ENCODE measurements at places on chromosomes 11 and 22. TPM values are rescaled to one million over a fixed set of nuclear protein-coding genes. Genes with fewer than 3 reads are reported as not detected.

Gene GGTLC3
- not detected for total RNA-seq

Gene CTTN
- 279 TPM for total RNA-seq

Gene DERL3
- 26.6 TPM for total RNA-seq

Gene TMEM45B
- 343 TPM for total RNA-seq

Gene CRACR2B
- total RNA-seq: 117 TPM

Gene POLD3
- 33.3 TPM for total RNA-seq

Gene VWA5A
- total RNA-seq: 59.8 TPM

Gene MS4A15
- not detected for total RNA-seq

Gene TRIOBP
- total RNA-seq: 87.2 TPM

Gene SEPTIN5
- total RNA-seq: 4.6 TPM

Gene KCTD14
- total RNA-seq: 13.8 TPM

Gene PRR5
- total RNA-seq: 32.5 TPM

Gene TCN2
- 29.4 TPM for total RNA-seq

Gene FGF19
- not detected for total RNA-seq

Gene CHRM4
- total RNA-seq: 3.1 TPM

Gene ANAPC15
- total RNA-seq: 44.2 TPM

Gene MIOX
- not detected for total RNA-seq

Gene SUSD2
- total RNA-seq: 1.9 TPM

Gene ARL14EP
- 11.3 TPM for total RNA-seq

Gene KDM4E
- not detected for total RNA-seq

Measured in left colon (tissue), 2 donors.